ENCODE measurements at places on chromosomes 7 and 10.

DNA sequence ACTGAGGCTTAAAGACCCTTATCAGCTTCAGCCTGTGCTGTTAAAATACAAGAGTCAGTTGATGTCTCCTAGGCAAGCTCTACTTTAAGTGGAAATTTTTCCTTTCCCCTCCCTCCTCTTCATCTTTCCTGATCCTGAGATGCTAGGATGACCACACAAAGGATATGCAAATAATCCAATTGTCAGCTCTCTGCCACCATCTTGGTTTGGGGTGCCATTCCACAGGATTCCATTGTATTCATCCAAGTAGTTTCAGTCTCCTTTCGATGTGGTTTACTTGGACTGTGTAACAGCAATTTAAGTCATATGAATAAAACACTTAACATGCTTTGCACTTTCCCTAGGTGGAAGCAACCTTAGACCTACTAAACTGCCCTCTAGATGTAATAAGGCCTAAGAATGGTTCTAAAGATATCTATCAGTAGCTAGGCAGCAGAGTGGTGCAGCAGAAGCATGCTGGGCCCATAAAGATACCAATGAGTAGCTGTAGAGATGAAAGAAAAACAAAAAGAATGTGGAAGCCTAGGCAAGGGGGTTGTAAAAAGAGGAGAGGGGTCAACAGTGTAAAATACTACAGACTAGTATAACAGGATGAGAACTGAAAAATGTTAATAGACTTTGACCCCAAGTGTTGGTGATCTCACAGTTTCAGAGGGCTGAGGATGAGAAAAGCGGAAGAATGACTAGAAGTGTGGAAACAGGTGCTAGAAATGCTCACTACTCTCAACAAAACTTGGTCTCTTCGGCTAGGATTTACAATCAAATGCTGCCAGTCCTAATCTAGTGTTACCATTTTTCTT, 2.4 kb upstream of the CFAP69 start:
- no peak for DNase-seq

DNA sequence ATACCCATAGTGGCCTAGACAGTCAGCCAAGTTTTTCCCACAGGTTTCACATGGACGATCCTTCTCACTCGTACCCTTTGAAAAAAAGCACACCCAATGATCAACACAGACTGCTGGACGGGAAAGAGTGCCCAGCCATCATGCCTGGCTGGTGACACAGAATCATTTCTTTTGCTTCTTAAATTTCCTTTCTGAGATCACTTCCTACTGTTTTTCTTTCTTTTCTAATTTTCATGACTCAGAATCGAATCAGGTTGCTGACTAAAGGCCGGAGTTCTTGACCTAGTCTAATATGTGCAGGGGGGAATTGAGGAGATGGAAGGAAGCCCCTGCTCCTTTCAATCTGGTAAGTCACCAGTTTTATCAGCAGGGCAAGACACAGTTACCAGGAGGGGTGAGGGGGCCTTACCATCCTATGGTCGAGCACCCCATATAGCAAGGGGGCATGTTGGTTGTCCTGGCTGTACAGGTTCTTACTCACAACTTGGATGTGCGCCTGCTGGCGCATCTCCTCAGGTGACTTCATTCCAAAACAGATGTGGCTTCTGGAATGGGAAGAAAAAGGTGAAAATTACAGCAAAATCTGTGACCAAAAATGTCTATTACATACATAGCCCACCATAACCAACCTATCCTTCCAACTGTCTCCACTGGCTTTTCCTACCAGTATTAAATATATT, 3.5 kb downstream of the POLR3A start:
- DNase-seq = no peak

GRCh38 chr10:103871006-103871405, 15.6 kb upstream of the SH3PXD2A start:
- DNase-seq = no peak

DNA sequence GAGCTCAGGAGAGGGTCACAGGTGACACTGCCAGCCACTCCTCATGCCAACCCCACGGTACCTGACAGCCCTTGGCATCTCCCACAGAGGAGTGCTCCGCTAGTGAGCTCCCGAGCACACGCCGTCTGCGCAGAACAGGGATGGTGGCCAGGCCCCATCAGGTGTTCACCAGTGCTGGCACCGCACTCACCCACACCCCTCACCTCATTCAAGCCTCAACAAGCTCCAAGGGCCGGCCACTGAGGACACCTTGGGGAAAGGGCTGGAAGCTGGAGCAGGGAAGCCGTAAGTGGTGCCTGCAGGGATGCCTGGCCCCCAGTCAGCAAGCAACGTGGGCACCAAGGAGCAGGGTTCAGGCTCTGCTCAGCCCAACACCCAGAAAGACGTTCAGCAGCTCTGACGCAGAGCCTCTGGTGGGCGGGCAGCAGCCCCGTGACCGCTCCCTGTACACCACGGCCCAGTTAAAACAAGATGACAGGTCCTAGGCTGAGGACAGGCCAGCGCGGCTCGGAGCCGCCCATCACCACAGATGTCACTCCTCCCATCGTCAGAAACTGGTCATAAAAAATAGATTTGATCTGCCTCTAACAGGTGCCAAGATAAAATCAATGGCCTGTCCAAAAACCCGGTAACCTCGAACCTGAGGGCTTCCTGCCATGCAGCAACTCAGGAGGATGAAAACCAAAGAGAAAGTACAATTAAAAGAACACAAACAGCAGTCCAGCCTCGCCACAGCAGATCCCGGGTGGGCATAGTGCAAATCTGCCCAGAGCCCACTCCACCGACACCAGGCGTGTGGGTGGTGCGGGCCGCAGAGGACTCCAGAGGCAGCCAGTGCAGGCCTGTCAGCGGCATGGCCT, 275.9 kb downstream of the MAD1L1 start:
- no peak for DNase-seq

GRCh38 chr7:128352153-128352537, 8.4 kb upstream of the RBM28 start:
- no peak for DNase-seq

All from activated T-helper 1 cell treated with anti-CD3 and anti-CD28 coated beads, Interleukin-2, amount 50 U/mL, for 16 hours (primary cell).